ENCODE measurements at places on chromosomes 16 and 17.

DNA sequence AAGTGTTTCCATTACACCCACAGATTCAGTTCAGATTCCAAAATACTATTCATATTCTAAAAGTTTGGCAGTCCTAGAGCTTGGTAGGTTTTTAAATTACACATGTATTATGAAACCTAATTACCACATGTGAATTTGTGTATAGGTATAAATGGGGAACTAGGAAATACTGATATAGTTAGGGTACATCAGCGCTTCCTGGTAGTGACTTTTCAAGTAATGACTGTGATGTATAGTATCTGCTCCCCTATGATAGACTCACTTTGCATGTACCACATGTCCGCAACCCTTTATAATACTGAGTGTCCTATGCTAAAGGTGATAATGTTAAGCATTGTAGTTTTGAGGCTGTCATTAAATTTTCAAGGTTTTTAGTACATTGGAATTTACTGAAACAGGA, 22.9 kb downstream of the CDK12 start:
- no peak for DNase-seq

- no peak for DNase-seq
Observed at GRCh38 chr16:24423312-24423711, 116.1 kb upstream of the RBBP6 start.

GRCh38 chr17:74004056-74004455, 199.4 kb upstream of the RPL38 start:
- DNase-seq, result no peak

DNA sequence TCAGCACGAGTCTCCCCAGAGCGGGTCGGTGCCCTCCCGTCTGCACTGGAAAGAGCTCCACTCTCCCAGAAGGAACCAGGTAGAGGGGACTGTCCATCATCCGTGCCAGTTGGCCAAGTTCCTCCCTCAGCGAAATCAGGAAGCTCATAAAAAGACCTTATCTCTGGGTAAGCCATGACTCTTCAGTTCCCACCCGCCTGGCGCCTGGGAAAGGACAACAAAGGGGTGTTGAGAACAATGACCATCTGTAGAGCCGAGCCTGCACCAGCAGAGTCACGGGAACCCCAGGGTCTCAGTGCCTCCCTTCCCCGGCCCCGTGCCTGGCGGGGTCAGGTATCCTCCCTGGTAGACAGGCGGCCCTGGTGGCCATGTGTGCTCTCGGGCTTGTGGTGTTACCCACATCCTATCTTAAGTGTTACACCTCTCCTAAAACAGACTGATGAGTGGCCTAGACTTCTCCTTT, 190.7 kb downstream of the AXIN2 start:
- DNase-seq, result no peak

DNA sequence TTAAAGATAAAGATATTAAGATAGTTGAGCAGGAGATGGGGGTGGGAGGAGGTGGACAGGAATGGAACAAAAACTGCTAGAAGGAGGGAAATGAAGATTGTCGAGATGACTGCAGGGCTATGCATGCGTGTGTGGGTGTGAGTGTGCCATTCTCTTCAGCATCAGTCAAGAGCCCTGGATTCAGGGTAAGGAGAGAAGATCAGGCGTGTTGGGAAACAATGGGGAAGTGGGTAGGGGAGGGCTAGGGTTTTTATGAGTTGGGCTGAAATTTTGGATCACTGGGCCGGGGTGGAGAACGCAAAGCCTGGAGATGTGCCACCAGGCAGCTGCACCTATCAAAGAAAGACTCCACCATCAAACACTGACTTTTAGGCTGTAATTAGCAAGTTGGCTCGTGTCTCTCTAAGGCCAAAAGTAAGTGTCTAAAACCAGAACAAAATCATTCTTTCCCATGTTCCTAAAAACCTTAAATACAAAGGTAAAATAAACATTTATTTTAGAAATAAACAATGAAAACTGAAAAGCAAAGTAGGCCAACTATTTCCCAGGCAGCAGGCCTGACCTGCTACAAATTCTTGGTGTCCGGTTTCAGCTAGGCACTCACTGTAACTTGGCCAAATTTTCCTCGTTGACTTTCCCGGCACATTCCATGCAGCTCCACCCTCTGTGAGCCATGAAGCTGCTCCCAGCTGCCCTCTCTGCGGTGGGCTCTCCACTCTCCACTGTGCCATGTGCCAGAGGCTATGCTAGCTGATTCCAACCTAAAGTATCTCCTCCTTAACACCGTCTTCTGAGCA, 4.2 kb downstream of the CDRT4 start:
- no peak for DNase-seq

GRCh38 chr17:41518031-41518430, 659 bp downstream of the KRT15 start:
- no peak for DNase-seq

DNA sequence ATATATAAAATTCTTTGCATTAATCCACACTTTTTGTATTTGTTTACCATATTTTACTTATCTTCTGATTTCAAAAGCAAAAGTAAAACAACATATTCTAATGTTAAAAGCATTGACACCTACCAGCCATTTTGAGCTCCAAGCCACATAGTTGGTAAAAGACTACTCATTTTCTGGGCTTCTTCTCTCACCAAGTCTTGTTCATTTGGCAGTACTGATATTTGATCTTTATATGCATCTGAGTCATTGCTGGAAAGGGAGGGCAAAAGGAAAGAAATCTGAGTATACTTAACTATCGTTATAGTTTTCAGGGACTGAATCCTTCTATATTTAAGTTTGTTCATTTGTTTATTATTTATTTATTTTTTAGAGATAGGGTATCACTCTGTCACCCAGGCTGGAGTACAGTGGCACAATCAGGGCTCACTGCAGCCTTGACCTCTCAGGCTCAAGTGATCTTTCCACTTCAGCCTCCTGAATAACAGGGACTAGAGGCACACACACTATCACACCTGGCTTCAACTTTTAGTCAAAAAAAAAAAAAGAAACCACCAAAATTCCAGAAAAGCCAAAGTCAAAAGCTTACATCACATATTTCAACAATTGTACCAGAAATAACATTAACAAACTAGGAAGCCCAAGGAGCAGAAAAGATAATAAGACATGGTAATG, 121.0 kb upstream of the TOB1 start:
- no peak for DNase-seq

GRCh38 chr17:9408381-9408780, 167.2 kb downstream of the STX8 start:
- DNase-seq, result no peak

DNA sequence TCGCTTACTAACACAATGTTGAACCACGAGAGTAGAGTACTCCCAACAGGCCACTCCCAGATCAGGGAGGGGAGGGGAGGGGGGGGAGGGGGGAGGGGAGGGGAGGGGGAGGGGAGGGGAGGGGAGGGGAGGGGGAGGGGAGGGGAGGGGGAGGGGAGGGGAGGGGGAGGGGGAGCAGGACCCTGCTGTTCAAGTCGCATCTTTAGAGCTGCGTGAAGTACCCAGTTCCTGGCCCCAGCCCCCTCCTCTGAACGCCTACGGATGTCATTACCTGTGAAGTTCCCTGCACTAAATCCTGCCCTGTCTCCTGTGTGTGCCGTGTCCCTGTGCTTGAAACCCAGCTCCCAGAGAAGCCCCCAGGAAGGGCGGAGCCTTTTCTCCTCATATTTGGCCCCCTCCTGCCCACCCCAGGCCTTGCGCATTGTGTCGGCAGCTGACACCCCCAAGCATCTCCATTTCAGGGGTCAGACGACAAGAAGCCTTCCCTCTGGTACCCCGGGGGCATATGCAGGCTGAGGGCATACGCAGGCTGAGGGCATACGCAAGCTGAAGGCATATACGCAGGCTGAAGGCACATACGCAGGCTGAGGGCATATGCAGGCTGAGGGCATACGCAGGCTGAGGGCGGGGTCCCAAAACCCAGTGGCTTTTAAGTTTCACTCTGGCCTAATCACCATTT, 330.2 kb downstream of the C16orf95 start:
- DNase-seq, result no peak

DNA sequence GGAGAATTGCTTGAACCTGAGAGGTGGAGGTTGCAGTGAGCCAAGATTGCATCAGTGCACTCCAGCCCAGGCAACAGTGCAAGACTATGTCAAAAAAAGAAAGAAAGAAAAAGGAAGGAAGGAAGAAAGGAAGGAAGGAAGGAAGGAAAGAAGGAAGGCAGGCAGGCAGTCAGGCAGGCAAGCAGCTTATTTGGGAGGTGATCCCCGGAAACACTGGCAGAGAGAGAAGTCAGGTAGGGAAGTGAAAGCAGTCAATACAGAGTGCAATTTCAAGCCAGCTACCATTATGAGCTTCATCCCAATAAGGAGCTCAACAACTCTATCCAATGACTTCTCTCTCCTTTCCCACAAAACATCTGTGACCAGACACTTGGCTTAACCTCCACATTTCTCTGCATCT, 83.0 kb upstream of the TBC1D3K start:
- no peak for DNase-seq

- peak; percentile 34 for DNase-seq
Observed at GRCh38 chr17:78387977-78388941, 9.8 kb downstream of the PGS1 start.

GRCh38 chr16:70700101-70701020, 14.5 kb upstream of the MTSS2 start:
- DNase-seq, result no peak

GRCh38 chr16:64629622-64630021, 492.2 kb downstream of the CDH11 start:
- DNase-seq, result no peak

DNA sequence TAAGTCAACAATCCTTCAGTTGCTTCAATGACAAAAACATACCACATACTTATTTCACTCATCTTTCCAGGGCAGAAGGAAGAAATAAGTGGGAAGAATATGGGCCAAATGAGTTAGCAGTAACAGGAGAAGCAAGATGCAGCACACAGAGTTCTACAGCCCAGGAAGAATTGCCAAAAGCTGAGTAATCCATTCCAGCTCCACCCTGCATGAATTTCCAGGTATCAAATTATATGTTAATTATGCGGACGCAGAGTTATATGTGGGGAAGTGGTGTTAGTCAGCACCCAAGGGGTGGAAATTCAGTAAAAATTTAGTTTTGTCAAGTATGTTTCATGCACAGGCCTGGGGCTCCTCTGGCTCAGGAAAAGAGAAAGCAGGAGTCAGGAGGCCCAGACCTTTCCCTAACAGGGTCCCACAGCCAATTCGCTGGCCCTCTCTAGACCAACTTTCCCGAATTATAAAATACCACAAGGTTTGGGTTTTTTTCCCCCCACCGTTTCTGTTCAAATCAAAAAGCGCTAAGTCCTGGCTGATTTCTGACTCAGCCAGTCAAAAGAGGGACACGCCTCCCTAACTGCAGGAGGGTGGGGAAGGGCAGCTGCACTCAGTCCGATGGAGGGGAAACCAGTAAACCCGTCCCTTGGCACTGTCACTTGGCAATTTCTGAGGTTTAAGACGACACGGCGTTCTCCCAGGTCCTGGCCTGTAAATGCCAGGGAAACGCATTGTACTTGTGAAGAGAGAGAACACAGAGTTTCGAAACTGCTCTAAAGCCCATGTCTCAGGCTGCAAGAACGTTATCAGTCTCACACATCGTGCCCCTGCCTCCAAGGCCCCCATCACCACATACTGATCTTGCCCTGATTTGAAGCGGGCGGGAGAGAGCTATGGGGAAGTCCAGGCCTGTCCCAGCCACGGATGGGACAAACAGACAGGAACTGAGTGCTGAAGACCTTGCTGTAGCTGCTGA, 58.1 kb downstream of the ZFHX3 start:
- DNase-seq, result no peak

DNA sequence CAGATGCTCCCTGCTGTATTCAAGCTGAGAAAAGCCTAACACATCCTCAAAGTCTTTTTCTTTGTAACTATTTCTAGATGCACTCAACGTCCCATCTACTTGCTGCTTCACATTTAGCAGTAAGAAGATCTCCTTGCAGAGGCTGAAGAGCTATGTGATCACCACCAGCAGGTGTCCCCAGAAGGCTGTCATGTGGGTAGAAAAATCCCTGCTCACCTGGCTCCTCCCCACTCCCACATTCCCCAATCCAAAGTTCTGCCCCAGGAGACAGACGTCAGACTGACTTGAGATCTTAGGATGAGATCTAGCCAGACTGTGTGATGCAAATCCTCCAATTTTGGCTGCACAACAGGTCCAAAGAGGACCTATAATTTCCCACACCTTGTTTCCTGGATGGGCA, 1.1 kb downstream of the CCL13 start:
- no peak for DNase-seq

GRCh38 chr17:30823421-30823820, 1.1 kb downstream of the CRLF3 start:
- no peak for DNase-seq

DNA sequence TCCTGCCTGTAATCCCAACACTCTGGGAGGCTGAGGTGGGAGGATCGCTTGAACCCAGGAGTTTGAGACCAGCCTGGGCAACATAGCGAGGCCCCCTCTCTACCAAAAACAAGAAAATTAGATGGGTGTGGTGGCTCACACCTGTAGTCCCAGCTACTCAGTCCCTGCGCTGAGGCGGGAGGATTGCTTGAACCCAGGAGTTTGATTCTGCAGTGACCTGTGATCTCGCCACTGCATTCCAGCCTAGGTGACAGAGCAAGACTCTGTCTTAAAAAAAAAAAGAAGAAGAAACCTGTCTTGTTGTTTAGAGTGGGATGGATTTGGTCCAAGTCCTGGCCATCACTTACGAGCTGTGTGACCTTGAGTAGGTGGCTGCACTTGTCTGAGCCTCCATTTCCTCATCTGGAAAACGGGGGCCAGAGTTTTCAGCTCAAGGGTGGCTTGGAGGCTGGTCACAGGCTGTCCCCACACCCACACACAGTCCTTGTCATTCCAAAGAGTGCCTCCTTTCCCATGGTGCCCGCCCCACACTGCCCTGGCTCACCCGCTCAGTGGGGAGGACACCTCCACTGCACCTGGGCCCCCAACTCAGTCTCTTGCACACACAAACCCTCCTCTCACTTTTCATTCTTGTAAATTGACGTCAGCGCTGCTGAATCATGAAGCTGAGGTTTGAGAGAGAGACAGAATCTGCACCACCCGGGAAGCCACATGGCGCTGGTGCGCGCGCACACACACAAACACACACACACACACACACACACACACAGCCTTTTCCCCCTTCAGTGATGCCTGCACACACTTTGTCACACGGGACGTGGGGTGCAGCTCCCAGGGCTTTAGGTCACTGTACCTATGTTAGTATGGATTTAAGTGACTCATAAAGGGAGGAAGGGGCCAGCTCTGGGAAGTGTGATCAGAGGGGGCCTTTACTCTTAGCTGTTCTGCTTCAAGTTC, 4.2 kb downstream of the SOCS1 start:
- peak; percentile 85 for DNase-seq

DNA sequence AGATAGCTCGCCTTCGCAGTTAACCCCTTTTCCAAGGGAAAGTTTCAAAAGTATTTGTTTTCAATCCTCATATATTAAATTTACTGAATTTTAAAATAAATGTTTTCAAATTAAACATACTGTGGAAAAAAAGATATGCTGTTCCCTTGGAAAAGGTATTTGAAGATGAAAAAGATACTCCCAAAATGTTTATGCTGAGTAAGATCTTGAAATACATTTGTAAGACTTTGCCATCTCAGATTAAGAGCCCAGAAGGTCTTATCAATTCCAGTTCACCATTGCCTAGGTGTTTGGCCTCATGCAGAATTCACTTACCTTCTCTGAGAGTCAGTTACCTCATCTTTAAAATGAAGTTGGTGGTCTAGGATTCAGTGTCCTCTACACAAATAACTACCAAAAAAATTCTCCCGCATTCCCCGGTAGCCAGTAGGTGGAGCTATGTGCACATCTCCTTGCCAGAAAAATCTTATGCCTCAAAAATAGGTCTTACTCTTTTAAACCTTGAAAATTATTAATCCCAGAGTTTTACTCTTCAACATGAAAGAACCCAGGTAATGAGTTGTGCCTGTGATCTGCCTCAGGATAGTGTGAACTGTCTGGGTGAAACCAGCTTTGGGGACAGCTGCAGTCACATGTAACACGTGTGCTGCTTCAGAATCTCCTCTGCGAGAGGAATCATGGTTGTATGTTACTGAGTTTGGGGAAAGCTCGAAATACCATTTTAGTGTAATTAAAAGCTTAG, 178.3 kb downstream of the MRTFB start:
- peak; percentile 57 for DNase-seq

All from CD4-positive, alpha-beta T cell treated with Interleukin-4 for 1 hour (primary cell).